ENCODE measurements at places on chromosomes 7 and 10.

DNA sequence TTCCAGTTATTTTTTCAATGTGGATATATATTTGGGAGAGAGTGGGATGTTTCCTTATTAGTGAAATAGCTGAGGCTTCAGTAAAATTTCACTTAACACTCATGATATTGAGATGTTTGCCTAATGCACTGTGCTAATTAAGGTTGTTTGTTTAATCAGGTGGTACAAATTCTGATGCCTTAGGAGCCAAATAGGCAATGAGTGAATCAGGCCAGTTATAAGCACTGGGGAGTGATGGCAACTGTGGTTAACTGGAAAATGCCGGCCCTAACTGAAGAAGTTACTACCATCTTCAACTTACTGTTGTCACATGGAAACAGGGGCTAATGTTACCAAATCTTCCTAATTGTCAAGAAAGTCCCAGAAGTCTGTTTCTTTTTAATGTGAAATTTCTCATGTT is 32.0 kb downstream of the VCL start:
- no peak for DNase-seq

- no peak for DNase-seq
Measured at GRCh38 chr10:8088504-8088903, 34.0 kb downstream of the GATA3 start.

DNA sequence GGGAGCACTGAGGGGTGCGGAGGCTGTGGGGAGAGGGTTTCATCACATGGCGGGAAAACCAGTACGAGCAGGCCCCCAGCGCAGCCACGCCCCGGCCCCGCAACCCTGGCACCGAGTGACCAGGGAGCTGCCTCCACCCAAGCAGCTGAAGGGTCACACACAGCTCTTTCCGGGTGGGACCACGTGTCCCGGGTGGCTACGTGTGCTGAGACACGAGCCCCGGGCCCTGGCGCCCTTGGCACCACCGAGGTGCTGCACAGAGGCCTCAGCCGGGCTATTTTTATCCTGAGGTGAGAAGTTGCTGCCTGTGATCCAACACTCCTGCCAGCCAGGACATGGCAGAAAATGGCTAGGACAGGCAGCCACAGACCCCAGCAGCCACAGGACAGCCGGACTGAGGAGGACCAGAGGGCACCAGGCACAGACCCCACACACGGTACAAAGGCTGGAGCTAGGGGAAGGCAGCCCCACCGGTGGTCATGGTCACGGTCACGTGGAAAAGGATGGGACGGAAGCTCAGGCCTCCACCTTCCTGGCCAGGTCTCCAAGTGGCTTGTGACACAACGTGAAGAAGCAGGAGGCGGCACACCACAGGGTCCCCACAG is 223.7 kb downstream of the MAD1L1 start:
- no peak for DNase-seq

DNA sequence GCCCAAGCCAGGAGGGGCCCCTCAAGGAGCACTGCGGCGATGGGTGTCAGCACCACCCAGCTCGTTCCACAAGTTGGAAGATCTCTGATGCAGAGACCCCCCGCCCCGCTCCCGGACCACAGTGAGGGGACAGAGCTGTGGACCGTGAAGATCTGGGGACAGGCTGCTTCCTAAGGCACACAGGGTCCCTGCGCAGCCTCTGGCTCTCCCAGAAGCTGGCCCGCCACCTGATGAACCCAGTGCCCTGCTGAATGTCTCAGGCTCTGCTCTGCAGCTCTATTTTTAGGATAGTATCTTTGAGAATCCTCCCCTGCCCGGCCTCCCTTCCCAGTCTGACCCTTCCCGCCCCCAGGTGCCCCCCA is 29.7 kb downstream of the GBX1 start:
- DNase-seq = no peak

GRCh38 chr10:68154211-68154497 is 44.9 kb downstream of the MYPN start:
- DNase-seq = no peak

DNA sequence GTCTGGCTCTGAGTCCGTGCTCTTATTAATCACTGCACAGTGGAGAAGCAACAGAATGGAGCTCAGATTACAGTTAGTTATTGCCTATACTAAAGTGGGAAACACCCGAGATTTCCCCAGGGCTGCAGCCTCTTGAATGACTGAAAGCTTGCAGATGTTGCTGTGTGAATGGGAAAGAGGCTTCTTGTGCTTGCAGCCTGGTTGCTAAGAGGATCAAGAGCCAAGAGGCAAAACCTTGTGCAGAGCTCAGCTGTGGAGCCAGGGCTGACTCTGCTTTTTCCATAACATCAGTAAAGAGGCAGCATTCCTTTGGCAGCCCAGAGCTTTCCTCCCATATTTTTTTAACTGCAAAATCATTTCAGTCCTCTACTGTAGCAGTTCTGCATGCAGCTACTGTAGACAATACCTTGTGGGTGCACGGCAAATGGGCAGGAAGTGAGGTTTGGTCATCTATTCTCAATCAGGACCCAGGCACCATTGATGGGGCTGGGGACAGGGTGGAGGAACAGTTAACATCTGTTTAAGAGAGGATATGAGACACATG is 86.5 kb downstream of the RALA start:
- DNase-seq = no peak

- DNase-seq = no peak
Measured at GRCh38 chr10:22339761-22340328, 5.5 kb upstream of the SPAG6 start.

- no peak for DNase-seq
Measured at GRCh38 chr10:25828475-25828874, 105.6 kb upstream of the MYO3A start.

GRCh38 chr10:104472957-104473745 is 119.5 kb downstream of the CFAP58 start:
- DNase-seq = no peak

DNA sequence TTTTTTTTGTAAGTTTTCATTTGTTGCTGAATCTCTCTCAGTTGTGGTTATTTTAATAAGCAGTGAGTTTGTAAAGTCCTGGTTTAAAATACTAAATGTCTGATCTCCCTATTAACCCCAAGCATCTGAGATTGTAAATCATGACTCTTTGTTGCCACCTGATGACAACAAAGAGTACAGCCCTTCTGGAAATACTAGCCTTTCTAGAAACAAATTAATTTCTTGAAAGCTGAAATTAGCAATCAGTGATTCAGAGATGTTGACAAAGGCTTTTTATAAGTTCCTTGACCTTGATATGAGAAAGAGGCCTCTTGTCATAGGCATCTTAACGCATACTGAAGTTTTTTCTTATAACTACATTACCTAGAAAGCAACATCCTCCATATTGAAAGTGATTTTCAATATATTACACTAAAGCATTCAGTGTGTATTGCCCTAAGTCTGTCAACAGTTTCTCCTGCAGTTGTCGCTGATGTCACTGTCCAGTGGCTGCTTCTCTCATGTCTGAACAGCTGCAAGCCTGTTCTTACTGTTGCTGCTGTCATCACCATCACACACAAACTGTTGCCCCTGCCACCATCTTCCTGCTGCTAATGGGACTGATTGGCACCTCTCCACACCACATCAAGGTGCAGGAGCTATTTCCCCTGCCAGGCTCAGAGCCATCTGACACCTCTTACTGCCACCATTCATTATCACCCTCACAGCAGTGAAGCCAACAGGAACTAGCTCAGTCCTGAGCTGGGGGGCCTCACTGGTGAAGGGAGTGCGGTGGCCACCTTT is 95.1 kb upstream of the LRGUK start:
- no peak for DNase-seq

- DNase-seq = no peak
Measured at GRCh38 chr10:132460691-132461090, 63.7 kb downstream of the PWWP2B start.

DNA sequence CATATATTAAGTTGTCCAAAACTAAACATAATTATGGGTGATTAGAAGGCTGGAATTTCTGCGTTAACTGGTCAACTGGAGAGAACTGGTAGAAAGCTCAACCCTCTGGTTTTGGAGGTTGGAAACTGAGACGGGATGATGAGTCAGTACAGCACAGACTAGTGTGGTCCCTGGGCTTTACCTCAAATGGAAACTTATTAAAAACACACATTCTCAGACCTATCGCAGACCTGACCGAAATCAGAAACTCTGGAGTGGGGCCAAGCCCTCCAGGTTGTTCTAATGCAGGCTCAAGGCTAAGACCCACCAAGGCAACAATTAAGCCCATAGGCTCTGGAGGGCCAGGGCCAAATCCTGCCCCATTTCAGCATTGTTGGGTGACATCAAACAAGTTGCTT is 136.9 kb downstream of the KCNMA1 start:
- DNase-seq = no peak

- DNase-seq = no peak
Measured at GRCh38 chr7:153043440-153043839, 283.9 kb downstream of the ACTR3B start.

DNA sequence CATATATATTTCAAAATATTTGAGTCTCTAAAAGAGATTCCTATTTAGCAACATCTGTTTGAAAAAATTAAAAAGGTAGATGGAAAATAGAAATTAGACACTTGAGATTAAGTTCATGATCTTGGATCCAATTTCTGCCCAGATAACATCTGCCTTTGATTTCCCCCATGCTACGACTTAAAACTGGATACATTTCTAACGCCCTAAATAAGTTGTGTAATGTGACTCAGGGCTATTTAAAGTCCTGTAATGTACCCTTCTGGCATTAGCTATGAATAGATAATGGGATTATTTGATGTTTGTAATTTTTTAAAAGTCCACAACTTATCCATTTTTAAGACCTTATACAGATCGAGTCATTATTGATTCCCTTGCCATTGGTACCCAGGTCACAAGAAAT is 23.4 kb downstream of the CFAP43 start:
- no peak for DNase-seq

DNA sequence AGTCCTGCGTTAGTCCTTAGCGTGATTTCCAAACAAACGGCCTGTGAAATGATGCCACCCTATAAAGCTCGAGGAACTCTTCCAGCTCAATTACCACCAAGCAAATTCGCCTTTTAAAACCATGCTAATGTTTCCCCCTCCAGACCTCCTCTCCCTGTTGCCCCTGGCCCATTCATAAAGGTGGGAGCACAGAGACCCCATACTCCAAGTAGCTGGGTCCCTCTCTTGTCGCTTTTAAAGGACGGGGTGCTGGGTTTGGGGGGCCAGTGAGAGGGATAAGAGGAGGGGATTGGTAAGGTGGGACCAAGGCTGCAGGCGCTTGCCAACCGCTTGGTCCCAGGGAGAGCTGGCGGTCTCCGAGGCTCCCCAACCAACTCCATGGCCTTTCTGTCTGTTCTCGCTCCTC is 1.2 kb downstream of the HMX2 start:
- no peak for DNase-seq

DNA sequence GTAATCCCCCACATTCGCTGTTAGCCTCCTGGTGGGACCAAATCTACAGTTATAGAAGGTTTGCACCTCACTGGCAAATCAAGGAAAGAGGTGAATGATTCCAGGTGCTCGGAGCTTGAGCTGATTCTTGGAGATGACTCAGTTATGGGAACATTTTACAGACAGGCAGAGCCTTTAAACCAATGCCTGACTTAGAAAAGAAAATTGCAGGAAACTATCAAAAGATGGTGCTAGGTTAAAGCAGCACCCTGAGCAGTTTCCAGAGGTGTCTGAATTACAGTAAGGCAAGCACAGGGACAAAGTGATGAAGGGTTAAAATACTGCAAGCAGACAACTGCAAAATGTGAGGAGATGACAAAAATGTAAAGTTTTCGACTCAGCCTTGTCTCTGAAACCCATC is 2.9 kb downstream of the LRRTM3 start:
- DNase-seq = no peak

DNA sequence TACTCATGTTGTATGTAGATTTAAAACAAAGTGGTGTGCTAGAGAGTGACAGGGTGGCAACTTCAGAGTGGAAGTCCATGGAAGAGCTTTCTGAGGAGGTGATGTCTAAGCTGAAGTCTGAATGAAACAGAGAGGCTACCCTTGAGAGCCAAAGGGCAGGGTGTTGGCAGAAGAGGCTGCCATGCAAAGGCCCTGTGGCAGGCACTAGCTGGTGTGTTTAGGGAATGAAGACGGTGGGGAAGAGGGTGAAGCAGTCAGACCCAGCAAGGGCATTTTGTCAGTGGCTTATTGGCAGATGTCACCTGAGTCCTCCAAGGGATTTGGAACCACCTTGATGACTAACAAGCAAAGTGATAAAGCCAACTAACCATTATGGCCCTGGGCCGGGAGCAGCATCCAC is 3.7 kb upstream of the CAMK2B start:
- no peak for DNase-seq

GRCh38 chr7:22640269-22640668 is 86.7 kb upstream of the IL6 start:
- no peak for DNase-seq

- DNase-seq = no peak
Measured at GRCh38 chr7:33237036-33237435, 107.7 kb downstream of the BBS9 start.

DNA sequence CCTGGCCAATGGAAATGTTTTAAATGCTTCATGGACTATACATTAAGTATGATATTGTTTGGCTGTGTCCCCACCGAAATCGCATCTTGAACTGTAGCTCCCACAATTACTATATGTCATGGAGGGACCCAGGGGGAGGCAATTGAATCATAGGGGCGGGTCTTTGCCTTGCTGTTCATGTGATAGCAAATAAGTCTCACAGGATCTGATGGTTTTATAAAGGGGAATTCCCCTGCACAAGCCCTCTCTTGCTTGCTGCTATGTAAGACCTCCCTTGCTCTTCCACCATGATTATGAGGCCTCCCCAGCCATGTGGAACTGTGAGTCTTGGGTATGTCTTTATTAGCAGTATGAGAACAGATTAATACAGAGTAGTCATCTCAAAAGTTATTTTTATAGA is 32.4 kb upstream of the GRB10 start:
- no peak for DNase-seq

GRCh38 chr10:69851306-69851705 is 49.6 kb downstream of the COL13A1 start:
- no peak for DNase-seq

DNA sequence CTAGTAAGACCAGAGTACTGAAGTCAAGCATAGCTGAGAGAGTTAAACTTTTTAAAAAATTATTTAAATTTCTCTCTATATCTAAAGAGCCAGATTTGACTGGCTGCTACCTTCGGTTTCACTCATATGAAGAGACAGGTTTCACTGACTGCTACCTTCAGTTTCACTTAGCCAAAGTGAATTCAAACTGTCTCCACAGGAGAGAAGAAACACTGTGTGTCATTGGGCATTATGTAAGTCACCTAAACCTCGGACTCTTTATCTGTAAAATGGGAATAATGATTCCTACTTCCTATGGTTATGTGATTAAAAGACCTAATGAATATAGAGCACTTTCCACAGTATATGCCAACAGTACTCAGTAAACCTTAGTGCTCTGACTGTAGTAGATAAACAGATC is 41.6 kb upstream of the MET start:
- DNase-seq = no peak

- DNase-seq = no peak
Measured at GRCh38 chr7:29332042-29332811, 137.7 kb downstream of the CHN2 start.

GRCh38 chr7:155507576-155507975 is 38.8 kb downstream of the CNPY1 start:
- no peak for DNase-seq

GRCh38 chr10:14353291-14353913 is 22.7 kb upstream of the FRMD4A start:
- DNase-seq = no peak

GRCh38 chr10:6023661-6024333 is 38.4 kb downstream of the IL2RA start:
- DNase-seq = no peak
